ENCODE measurements at places on chromosomes 2 and 18. TPM values are rescaled to one million over a fixed set of nuclear protein-coding genes. Genes with fewer than 3 reads are reported as not detected.

DNA sequence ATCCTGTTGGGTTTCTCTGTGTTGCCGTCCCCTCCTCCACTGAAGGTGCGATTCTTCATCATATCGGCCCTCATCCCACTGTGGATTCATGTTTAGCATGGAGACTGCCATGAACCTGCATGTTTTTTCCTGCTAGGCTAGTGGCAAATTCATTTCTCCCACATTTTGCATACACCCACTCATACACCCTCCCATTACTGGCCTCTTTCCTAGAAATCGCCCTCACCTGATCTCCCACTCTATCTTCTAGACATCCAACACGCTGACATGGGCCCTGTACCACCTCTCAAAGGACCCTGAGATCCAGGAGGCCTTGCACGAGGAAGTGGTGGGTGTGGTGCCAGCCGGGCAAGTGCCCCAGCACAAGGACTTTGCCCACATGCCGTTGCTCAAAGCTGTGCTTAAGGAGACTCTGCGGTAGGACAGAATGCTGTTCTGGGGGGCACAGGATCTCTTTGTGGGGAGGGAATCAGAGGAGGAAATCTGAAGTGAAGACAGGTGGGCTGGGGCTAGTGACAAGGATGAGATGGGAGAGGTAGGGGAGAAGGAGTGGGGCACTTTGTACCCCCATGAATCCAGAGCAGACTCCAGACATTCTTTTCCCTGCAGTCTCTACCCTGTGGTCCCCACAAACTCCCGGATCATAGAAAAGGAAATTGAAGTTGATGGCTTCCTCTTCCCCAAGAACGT lies 17.7 kb downstream of the PRKAG3 start:
- DNase-seq, result no peak
- H3K4me3 ChIP-seq, result no peak overlapping the region
- no peak overlapping the region for H3K27ac ChIP-seq
- peaks cover 25% of the 10 kb centered on the region for H3K36me3 ChIP-seq
- no peaks in the 10 kb centered on the region for H3K27me3 ChIP-seq

The NBAS gene
- total RNA-seq, result 88.9 TPM

The AQP4 gene
- not detected for total RNA-seq

The PSMD1 gene
- total RNA-seq, result 181 TPM

GRCh38 chr2:173989160-173989883 lies 24.1 kb upstream of the SP3 start:
- peaks cover 14% of the 10 kb centered on the region for H3K4me1 ChIP-seq
- no peak overlapping the region for H3K27ac ChIP-seq
- no peak for DNase-seq

The ARHGAP15 gene
- not detected for total RNA-seq

The ARHGAP25 gene
- 0.36 TPM for total RNA-seq

The TSHZ1 gene
- 9.2 TPM for total RNA-seq

All from IMR-90 (cell line).